Amygdala (tissue), 56 donors: ENCODE measurements at places on chromosomes 16 and 17.
A peak's percentile ranks its signal among the peaks of the same experiment; 100 is the strongest.

- DNase-seq, result no peak
Observed at GRCh38 chr16:68553186-68553585, 14.1 kb downstream of the ZFP90 start.

GRCh38 chr17:81870131-81870980 lies 781 bp downstream of the ARHGDIA start:
- DNase-seq, result no peak

DNA sequence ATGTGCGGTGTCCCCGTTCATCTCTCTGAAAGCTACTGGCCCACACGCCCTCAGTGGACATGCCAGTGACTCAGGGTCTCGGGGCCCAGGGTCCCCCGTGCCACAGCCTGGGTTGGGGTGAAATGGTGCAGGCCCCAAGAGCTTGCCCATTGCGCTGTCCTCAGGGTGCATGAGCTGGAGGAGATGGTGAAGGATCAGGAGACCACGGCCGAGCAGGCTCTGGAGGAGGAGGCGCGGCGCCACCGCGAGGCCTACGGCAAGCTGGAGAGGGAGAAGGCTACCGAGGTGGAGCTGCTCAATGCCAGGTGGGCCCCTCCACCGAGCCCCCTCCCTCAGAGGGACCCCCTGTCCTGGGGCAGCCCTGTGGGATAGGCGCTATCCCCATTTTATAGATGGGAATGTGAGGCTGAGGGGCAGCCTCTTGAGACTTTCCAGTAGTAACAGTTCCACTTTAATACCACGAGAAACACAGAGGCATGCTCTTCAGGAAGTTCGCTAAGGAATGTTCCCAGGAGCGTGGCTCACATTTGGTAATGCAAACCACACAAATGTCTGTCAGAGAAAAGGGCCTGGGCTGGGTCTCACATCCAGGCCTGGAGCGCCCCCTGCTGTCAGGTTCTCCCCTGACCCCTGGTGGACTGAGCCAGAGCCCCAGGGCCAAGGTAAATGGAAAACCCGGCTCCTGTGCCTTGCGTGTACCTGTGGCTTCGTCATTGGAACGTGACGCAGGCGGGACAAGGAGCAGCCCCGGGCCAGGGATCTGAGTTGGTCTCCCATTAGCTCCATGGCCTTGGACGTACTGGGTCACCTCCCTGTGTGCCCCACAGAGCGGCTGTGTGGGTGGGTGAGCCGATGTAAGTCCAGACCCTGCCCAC lies 133.7 kb downstream of the RAB11FIP4 start:
- no peak for DNase-seq

DNA sequence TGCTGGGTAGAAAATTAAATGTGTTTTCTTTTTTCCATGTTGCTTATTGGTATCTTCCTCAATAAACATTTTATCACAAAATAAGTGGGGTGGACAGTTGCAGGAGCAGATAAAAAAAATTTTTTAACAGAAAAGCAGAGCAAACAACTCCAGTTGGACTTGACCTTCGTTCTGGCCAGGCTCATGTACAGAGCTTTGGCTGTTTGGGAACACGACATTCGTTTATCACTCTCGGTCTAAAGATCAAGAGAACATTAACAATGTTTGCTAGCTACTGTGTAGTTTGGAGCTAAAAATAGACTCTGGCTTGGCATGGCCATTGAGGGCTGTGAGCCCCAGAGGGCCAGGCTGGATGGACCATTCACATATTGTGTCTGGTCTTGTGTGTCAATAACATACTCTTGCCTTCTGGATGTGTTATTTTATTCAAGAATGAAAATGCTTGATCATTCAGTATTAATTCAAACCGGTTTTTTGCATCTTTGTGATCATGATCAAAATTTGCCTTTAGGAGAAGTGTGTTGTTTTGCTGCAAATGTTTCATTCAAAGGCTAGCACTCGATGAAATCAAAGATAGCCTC lies 56.6 kb downstream of the TMEM186 start:
- DNase-seq, result no peak

GRCh38 chr17:28345419-28346198 lies 10.0 kb downstream of the TNFAIP1 start:
- no peak for DNase-seq

DNA sequence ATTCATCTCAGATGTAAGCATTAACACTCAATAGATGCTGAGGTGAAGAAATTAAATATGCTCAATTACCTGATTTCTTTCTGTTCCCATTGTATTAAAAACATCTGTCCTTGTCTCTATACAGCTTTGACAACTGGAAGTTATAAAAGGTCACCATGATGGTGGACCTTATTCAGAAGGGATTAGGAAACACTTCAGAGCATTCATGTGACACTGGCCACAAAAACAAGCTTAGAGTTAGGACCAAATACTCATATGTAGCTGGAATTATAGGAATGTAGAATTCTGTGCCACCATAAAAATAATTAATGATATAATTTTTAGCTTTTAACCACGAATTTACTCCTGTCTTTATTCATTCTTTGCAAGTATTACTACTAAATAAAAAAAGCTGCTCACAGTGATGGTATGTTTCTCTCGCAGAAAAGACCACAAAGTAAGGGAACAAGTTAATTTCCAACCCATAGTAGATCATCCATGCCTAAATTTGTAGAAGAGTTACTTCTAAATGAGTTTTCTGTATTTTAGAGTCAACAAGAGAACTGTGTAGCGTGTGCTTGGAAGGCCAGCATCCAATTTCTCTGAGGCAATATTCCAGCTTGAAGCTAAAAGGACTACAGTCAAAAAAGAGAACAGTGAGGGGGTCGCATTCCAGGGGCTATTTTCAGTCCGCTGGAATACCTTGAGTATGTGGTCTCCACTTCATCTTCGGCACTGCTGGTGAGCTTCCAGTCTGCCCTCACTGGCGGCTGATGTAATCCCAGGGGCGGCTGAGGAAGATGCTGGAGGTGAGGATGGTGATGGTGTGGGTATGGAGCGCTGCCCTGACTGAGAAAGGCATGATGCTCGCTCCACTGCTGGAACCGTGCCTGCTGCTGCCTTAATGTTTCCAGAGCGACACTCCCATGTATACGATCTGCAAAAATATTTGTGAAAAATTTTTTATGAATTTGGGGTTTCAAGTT lies 63.7 kb downstream of the CACNG1 start:
- DNase-seq, result no peak

- DNase-seq, result no peak
Observed at GRCh38 chr16:35751191-35751941, 2292.0 kb downstream of the TP53TG3F start.

DNA sequence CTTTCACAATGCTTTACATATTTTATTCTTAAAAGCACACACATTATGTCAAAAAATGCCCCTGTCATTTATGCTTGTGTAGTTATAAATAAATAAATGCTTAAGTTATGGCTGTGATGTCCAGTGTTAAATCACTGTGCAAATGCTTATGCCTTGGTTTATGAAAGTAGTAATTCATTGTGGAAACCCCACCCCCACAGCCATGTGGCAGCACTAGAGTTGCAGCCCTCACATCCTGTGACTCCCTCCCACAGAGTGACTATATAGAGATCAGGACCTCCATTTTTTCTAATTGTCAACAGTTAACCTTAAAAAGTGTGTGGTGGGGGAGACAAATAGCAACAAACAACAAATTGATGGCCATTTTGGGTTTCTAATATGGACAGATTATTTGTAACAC lies 2.4 kb downstream of the SKAP1 start:
- no peak for DNase-seq

- DNase-seq, result no peak
Observed at GRCh38 chr16:7755347-7755882, 422.8 kb downstream of the RBFOX1 start.

DNA sequence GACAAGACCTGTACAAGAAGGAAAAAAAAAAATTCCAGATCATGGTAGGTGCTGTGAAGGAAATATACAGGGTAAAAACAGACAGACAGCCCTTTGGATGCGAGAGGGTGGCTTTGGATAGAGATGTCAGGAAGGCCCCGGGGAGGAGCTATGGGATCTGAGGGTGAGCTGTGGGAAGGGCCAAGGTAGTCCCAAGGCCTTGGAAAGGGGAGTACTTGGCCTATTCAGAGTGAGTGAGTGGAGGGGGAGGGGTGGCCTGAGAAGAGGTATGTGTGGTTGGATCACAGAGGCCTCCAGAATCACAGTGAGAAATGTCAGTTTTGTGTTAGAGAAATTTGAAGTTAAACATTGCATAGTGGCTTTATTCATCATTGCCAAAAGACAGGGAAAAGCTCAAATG lies 31.2 kb upstream of the AKTIP start:
- no peak for DNase-seq

GRCh38 chr16:20298452-20298851 lies 28.9 kb downstream of the GP2 start:
- DNase-seq, result no peak

GRCh38 chr16:11248133-11248532 lies 7.9 kb downstream of the SOCS1 start:
- DNase-seq, result no peak

GRCh38 chr16:66334853-66335574 lies 31.5 kb upstream of the CDH5 start:
- DNase-seq, result no peak

DNA sequence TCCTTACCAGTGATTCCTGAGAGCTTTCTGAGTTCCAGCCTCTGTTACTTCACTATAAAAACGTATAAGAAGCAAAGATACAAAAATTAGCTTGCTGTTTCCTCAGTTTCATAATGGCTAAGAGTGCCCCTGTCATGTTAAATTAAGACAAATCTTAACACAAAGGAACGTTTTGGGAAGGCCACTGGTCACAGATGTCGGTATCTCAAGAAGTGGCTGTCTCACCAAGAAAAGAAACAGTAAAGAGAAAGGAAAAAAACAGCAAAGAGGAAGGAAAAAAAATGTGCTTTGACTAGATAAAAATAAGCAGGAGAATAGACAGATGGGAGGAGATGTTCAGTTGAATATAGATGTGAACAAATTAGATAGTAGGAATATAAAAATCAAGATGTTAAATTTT lies 94.8 kb upstream of the AKTIP start:
- no peak for DNase-seq

DNA sequence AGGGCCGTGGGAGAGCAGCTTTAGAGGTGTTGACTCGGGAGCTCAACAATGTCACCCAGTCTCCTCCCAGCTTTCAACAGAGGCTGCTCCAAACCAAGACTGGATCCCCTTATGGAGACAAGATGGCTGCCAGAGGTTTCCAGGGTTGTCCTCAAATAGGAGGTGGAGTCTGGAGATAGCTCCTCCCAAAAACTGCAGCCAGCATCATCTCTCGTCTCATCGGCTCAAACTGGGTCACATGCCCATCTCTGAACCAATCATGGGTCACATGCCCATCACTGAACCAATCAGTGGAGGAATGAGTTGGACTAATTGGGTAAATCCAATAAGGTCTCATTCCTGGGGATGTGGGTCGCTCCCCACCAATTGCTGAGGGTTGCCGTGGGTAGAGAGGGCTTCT lies 41.1 kb upstream of the C16orf82 start:
- no peak for DNase-seq

DNA sequence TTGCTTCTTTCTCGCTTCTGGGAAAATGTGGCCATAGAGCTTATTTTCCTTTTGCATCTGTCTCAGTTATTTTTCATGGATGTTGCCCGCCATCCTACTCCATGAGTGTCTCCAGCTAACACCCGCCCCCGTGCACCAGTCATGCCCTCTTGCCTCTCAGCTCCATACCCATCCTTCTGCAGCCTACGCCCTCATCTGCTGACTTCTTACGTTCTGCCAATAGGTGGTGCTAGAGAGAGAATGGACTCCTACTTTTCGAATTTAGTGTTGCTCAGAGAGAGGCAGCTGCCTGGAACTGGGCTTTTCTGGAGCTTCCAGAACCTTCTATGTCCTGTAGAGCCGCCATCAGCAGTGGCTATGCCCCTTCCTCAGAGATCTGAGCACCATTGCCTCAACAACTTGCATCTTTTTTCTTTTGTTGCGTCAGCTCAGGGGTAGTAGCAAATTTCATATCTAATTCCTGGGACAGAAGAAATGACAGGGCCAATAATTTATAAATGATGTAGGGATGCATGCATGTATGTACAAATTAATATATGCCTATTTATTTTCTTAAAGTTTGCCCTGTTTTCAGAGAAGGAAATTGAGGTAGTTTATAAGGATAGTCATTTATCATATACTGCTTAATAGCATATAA lies 119.7 kb upstream of the MYOCD start:
- peak; percentile 47 for DNase-seq

DNA sequence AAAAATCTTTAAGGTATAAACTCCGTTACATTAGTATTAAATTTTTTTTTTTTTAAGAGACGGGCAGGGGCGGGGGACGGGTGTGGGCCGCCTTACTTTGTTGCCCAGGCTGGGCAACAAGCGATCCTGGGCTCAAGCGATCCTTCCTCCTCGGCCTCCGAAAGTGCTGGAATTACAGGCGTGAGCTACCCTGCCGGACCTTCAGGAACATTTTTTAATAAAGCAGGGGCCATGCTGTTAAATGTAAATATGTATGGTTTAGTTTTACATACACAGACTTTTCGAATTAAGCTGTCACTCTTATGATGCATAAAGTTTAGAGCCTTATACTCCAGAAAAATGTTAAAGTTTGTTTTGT lies 2.4 kb downstream of the PPM1D start:
- DNase-seq, result peak; percentile 18

GRCh38 chr17:35021520-35022380 lies 41.4 kb downstream of the LIG3 start:
- DNase-seq, result no peak

- no peak for DNase-seq
Observed at GRCh38 chr16:63037761-63038396, 1001.6 kb upstream of the CDH8 start.

DNA sequence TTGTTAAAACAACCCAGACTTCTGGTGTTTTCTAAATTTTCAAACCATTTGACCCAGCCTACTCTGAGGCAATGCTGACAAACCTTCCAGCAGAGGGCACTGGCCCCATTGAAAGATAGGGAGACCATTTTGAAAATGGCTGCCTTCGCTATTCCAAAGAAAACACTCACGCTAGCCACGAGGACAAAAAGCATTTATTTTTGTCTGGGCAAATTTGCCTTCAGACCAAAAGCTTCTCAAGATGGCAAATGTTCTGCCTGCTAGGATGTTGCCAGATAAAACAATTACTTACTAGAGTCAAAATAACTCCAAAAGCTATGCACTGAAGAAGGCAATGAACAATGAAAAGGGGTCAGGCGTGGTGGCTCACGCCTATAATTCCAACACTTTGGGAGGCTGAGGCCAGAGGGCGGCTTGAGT lies 296.7 kb upstream of the IRX5 start:
- no peak for DNase-seq

- DNase-seq, result no peak
Observed at GRCh38 chr17:14942526-14943190, 322.5 kb downstream of the PMP22 start.

- no peak for DNase-seq
Observed at GRCh38 chr17:75240394-75241142, 20.8 kb downstream of the GGA3 start.

- DNase-seq, result no peak
Observed at GRCh38 chr16:49366669-49367068, 6.9 kb upstream of the C16orf78 start.

DNA sequence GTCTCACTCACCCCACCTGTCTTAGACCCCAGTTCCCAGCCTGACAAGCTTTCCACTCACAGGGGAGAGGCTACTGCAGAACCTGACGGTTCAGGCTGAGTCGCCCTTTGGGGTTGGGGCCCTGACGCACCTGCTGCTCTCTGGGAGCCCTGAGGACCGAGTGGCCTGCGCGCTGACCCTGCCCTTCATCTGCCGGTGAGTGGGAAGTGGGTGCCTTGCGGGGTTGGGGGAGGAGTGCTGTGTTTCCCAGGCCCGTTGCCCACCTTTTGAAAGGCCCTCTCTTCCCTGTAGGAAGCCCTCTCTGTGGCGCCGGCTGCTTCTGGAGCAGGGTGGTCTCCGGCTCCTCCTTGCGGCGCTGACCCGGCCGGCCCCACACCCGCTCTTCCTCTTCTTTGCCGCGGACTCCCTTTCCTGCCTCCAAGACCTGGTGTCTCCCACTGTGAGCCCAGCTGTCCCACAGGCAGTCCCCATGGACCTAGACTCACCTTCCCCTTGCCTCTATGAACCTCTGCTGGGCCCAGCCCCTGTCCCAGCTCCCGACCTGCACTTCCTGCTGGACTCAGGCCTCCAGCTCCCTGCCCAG lies 6.1 kb upstream of the TGFB1I1 start:
- DNase-seq, result no peak
